ENCODE measurements at places on chromosomes 7 and 10.

DNA sequence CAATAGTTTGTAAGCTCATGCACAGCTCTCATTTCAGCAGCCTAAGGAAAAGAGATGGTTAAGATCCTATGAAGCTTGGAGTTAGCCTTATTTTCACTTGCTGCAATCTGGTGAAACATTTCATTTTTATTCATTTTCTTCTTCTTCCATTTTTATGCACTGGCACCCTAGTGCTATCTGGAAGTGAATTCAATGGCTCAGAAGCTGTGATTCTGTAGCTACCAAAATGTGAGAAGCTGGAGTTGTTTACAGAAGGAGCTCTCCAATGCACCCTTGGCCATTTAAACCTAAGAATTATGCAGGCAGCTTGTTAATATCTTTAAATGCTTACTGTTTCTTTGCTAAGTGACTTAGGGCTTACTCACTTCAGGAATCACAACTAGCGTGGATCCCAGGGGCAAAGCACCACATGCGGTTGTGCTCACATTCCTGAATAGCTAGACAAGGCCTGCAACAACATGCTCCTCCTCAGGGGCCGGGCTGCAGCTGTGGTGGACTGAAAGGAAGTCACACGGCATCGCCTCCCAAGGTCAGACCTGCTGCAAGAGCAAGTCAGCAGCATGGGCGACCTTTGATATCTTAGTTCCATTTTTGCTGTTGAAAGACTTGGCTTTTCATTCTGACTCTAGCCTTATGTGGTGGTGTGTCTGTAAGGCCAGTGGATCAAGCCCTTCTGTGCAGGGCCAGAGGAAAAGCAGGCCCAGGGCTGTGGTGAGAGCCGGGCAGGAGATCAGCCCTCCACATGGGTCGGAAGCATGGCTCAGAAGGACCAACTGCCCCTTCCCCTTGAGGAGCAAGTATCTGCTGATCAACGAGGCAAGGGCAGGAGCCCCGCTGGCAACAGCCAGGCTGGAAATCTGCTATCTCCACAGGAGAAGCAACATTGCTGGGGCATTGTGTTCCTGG, 91.9 kb upstream of the MBL2 start:
- DNase-seq: peak; percentile 72

- DNase-seq: peak; percentile 13
These were observed 39.0 kb upstream of the ZMIZ1 start for GRCh38 chr10:79029478-79030390.

- DNase-seq: no peak
These were observed 64.3 kb upstream of the ANTXRL start for GRCh38 chr10:46222364-46222935.

DNA sequence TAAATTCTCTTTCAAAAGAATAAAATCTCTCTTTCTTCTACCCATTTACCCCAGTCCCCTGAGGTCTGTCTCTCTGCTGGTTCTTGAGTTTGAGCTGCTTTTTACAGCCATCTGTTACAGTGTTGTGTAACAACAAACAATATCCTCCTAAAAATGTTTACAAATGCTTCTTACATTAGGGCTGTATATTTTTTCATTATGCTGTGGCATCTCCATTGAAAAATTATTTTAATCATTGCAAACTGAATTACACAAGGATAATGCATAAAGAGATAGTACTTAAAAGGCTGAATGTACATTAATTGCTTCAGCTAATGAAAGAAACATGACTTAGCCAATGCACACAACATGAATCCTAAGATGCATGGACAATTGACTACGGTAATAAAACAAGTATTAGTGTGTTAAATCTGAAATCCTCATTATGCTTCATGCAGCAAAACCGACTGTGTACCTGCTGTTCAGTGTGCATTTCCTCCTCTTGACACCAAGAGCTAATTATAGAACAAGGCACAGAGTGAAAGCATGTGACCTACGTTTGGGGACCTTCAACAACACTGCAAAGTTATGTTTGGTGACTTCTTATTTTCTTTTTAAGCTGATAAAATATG, 181.7 kb upstream of the RHOBTB1 start:
- no peak for DNase-seq

GRCh38 chr7:103711413-103711812, 265.4 kb upstream of the SLC26A5 start:
- DNase-seq: no peak

DNA sequence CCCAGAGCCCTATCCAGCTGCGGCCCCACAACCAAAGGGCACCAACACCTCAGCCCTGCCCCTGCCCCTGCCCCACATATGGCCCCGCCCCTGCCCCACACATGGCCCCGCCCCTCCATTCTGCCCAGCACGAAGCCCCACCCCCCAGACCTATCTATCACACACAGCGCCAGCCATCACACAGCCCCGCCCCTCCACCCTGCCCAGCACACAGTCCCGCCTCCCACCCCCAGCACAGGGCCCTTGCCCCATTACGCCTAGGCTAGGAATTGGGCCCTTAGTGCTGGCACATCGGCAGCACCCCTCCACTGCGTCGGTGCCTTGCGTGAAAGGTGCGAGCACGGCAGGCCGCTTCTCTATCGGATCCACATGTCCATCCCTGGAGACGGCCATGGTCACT, 126.8 kb downstream of the MAD1L1 start:
- DNase-seq: no peak

DNA sequence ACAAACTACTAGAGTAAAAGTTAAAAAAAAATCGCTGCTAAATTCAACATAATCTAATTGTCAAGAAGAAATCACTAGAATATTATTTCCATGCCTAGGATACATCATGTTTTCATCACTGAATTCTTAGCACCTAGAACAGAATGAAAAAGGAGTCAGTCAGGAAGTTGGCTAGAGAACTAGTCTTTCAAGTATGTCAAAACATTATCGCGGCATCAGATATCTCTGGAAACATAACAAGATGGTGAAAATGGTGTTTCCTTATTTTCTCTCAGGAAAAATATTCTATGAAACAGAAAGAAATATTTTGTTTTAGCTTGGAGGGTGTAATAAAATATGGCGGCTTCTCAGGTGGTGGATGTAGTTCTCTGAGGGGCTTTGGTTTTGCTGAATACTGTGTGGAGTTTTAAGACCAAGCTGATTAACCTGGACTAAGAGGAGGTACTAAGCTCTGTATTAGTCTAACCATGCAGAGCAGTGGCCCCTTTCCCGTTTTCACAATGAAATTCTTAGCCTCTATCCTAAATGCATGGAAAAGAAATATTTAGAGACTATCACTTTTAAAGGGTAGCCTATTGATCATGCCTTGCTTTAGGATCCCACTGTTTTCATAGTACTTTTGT, 205.6 kb downstream of the MDFIC start:
- DNase-seq: no peak

DNA sequence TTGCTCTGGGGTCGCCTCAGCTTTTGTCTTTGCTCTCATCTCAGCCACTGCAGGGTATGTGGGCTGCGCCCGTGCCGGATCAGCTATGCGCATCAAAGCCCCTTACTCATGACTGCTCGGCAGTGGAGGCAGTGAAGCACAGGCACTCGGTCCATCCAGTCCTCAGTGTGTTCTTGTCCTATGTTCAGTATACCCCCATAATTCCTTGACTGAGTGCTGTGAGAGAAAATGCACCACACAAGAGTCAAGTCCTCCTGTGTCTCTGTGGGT, 27.4 kb downstream of the EPDR1 start:
- DNase-seq: no peak

DNA sequence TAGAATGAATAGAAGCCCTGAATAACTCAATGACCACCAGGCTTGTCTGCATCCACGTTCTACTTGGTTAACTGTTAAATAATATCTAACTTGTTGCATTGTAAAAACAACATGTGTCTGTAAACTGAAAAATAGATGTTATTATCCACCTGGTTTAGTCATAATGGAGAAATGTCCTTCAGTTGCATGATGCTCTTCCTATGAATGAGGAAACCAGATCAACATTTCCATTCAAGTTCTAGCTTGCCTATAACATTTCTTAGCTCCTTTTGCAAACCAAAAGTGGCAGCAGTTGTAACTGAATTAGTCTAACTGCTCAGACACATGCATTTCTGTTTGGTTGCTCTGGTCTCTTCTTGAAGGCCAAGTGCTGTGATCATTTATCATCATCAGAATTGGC, 62.9 kb upstream of the BET1 start:
- no peak for DNase-seq

DNA sequence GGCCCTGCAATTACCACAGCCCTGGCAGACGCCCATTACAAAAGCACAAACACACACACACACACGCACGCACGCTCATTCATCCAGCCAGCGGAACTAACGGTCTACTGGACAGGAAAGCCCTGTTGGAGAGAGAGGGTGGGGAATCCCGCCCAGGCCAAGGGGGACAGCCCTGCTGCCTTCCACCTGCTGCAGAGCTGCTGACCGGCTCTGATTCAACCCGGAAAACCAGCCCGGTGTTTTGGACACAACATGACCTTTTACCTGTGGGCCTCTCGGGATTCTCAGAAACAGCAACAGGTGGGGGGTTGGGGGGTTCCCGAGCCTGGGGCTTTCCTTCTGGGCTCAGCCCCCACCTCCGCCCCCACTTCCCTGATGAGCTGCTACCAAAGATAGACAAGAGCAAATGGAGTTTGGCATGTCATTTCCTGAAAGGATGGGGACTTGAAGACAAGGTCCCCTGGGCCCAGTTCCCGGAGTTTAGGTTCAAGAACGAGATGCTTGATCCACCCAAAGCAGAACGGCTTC, 18.5 kb upstream of the SERPINE1 start:
- DNase-seq: no peak

DNA sequence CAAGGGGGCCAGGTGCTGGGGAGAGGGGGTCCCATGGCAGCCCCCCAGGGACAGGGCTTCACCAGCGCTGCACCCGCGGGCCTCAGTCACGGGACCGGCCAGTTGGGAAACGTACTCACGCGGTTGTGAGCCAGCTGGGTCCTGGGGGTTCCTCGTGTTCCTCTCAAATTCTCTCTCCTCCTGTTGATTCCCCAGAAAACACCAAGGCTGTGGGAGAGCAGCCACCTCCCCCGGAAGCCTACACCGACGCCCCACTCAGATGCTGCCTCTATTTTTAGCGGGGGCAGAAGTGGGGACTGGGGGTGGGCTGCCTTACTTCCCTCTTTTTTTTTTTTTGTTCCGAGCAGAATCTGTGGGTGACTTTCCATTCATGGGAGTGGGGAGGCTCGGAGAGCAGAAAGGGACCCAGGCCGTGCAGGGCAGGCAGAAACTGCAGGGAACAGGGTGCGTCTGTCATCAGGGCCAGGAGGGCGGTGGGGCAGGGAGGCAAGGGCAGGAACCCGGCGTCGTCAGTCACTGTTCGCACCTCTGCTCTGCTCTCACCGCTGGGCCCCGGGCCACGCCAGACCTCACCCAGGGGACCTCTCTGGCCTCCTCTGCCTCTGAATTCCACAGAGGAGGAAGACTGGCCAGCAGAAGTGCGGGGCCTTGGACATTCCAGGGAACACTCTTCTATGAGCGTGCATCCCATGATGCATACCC, 63.1 kb downstream of the CARD11 start:
- no peak for DNase-seq

DNA sequence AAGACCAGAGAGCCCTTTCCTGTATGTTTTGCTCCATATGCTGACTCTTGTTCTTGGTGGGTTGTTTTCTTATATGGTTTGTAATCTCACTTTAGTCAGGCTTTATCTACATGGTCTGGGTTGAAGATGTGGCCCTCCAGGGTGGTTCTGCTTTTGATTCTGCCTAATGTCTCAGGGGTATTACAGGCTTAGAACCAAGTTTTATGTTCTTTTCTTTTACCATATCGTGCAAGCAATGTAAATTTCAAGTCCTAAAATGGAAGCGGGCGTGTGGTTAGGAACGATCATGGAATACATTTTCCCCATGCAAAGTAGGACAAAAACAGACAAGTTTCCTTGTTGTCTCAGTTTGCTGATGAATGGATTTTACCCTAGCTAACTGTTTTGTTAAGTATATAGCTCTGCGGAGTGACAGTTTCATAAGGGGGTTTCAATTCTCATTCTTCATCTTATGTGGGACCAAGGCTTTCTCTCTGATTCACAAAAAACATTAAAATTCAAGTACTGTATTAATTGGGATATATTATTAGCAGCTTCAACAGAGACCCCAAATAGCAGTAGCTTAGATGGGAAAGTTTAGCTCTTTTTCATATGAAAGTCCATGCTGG, 58.7 kb downstream of the MTURN start:
- DNase-seq: no peak

GRCh38 chr7:33981671-33982424, 76.5 kb downstream of the BMPER start:
- DNase-seq: no peak

- no peak for DNase-seq
These were observed 154.9 kb downstream of the ADRA2A start for GRCh38 chr10:111231779-111232178.

DNA sequence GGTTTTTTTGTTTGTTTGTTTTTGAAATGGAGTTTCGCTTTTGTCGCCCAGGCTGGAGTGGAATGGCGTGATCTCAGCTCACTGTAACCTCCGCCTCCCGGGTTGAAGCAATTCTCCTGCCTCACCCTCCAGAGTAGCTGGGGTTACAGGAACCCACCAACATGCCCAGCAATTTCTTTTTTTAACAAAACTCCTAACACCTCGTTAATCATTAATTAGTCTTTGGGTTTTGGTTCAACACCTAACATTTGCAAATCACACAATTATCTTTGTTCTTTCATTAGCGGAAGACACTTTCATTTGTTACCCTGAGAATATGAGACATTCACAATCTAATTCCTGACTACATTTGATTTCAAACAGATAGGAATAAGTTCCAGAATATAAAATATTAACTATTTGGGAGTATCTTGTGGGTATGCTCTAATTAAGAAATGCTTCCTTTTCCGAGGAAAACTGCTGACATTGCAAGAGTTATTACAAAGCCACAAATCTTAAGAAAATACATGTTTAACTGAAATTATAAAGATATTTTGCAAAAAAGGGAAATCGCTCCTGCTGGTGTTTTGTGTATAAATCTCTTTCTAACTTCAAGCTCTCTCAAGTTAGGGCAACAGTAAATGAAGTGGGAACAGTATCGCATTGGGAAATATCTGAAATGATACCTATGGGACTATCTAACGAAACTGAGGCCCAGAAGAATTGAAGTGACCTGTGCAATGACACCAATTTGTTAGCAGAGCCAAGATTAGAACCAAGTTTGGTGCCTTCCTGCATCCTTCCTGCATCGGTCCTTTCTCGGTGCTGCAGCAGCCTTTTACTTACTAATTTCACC, 1.2 kb upstream of the LSM8 start:
- no peak for DNase-seq

DNA sequence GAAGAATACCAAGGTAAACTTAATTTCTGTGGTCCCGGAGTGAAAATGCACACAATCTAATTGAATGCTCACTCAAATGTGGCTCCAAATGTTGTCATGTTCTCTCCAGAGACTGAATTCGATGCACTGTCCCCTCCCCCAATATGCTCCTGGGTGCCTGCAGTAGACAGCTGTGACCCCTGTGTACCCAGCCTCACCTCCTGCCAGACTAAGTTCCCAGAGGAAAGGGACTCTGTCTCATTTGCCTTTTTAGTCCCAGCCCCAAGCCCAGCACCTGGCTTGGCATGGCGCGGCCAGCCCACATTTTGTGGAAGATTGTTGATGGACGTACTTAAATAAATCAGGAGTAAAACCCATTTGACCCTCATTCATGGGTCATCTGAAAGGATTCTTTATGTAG, 21.8 kb upstream of the FIGNL1 start:
- DNase-seq: no peak

- DNase-seq: no peak
These were observed 17.1 kb upstream of the STK17A start for GRCh38 chr7:43565786-43566185.
